Activated T-cell treated with anti-CD3 and anti-CD28 coated beads, Interleukin-2, amount 50 U/mL, for 24 hours (primary cell): ENCODE measurements at places on chromosomes 12 and 14.

GRCh38 chr12:90695415-90695814 lies 259.6 kb downstream of the CCER1 start:
- DNase-seq, result no peak

DNA sequence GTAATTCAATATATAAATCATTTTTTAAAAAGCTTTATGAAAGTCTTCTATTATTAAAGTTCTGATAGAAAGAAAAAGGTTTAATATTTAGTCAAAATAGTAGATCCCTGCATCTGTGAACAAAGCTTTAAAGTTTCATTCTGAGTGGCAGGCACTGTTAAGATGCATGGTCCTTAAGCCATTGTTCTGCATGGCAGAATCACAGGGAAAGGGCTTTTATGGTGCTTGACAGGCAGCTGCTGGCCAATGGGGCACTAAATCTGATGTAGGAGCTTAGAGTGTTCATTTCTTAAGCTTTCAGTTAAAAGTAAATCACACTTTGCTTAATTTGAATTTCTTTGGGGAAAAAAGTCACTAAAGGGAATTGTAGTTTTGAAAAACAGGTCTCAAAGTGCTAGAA lies 148.2 kb downstream of the PLEKHA5 start:
- no peak for DNase-seq

DNA sequence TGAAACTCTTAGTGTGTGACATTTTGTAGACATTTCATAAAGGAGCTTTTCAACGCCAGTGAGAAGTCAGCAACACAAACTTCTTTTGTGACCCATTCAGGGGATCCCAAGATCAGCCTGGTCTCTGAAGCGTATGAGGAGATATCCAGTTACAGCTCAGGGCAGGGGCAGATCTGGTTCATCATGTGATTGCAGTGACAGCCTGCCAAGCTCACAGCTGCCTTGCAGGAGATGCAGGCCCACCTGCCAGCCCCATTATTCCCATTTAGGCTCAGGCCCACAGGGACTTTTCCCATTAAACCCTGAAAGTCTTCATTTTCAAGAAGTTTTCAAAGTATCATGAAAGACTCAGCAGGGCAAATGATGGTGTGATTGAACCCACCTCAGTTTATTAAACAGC lies 38.3 kb downstream of the SRGAP1 start:
- DNase-seq, result no peak

DNA sequence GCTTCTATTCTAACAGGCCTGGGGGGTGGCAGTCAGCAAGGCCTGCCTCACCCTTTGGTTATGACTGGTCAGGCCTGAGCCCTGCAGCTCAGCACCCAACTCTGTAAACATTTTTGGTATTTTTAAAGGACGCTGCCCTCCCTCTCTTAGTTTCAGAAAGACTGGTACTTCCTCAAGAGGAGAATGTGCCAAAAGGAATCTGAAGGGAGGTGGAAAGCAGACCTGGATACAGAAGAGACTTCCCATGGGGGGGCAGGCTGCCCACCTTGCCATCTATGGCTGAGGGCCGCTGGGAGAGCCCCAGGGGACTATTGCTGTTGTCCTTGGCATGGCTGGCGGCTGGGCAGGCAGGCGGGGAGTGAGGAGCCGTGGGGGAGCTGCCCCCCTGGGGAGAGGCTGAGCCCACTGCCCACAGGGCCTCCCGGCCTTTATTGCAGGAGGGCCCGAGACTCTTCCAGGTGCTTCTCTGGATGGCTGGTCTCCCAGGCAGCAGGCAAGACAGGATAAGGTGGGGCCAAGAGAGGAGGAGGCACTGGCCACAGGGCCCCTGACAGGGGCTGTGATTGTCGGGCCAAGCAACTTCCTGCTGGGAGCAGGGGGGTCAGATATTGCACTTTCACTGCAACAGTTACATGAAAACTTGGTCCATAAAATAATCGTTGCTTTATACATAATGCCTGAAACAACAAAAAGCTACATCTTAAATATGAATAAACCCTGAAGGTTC lies 3.5 kb downstream of the ARL6IP4 start:
- DNase-seq, result no peak

- no peak for DNase-seq
Measured at GRCh38 chr14:20632448-20632830, 9.1 kb downstream of the OR6S1 start.

DNA sequence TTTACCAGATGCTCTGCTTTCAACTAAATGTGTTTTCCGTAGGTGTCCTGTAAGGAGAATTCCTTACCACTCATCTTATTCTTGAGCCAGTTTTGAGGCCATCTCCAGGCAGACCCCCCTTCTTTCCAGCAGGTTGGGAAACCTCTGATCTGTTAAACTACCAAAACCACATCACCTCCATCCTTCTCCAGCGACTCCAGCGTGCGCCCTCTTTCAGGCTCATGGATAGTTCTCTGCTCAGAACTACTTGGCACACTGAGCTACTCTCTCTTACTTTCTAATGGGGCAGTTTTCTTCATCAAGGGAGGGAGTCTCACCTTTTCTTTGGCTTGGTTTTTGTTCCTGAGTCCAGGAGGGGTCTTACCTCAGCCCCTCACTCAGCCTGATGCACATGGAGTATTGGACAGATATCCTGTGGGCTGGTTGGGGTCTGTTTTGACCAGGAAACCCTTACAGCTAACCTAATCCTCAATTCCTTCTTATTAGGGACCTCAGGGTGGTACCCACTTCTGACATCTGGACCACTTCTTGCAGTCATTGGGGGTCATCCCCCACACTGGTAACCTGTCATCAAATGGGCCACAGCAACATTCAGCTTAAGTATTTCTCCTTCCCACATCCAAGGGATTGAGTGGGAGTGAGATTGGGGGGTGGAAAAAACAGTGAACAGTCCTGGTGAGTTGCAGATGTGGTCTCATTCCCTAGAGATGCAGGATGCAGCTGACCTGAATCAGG lies 5.2 kb downstream of the DHRS2 start:
- no peak for DNase-seq

DNA sequence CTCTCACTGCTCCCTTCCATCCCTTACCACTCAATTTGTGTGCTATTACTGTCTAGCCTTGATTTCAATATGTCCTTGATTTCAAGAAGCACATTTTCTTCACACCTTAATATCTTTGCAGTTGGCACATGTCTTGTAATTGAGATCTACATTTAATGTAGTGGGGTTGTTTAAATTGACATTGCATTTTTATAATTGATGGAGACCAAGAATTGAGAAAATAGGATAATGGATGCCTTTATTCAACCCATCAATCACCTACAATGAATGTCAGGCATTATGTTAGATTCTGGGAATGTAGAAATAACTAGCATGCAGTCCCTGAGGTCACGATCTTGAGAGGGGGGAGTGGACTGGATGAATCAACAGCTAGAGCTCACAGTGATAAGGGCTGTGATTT lies 94.6 kb downstream of the SMOC1 start:
- no peak for DNase-seq

DNA sequence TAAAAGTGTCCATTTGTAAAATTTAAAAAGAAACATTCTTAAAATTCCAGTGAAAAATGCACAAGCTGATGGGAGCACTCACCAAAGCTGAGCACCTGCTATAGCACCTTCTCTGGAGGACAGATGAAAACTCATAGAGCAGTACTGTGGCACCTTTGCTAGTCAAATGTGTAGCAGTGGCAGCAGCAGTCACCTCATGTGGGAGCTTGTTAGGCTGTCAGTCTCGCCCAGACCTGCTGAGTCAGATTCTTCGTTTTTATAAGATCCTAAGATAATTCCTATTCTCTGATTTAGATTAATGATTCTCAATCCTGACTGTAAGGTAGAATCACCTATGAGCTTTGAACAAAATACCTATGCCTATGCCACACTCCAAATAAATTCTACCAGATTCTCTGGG lies 325.8 kb downstream of the RPL10L start:
- DNase-seq, result no peak

- DNase-seq, result peak; percentile 32
Measured at GRCh38 chr12:107131832-107132616, 38.7 kb upstream of the CRY1 start.

DNA sequence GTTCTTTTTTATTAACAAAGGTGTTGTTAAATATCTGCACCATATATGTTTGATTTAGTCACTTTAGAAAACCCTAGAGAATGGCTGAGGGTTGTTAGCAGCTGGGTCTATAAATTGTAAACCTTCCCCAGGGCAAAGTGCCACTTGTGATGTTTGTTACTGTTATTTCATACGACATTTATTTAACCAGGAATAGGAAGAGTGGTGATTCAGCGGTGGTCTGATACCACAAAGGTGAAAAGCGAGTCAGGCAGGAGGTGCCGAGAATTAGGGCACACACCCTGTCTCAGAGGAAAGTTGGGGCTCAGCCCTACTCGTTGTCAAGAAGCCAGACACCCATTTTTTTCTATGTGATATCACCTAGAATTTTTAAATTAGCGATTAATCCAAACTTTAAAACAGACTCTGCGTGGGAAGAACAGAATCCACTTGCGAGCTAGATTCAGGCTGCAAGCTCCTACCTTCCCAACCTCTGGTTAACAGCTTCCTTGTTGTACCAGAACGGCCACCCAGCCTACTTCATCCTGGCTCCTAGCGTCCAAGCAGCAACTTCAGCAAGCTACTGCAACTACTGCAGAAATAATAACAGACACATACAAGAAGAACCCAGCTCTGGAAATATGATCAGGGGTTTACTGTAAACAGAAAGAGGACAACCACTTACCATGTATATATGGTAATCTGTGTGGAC lies 126.7 kb downstream of the TMEM132D start:
- DNase-seq, result no peak

DNA sequence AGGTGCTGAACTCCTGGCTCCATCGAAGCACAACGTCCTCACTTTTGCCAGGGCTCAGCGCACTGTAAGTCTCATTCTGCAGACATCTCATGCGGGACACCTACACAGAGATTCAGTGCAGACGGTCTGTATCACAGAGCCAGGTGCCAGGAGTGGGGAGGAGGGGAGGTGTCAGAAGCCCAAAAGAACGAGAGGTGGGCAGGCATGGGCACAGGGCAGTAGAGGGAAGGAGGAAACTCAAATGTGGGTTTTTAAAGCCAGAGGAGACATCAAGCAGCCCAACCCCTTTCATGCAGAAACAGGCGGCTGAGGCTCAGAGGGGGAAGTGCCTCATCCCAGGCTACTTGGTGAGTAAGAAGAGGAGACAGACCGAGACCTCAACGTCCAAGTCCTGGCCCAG lies 2.5 kb upstream of the LPAR5 start:
- no peak for DNase-seq

- DNase-seq, result peak; percentile 43
Measured at GRCh38 chr12:45518291-45519235, 210.9 kb upstream of the ARID2 start.

- DNase-seq, result no peak
Measured at GRCh38 chr12:32457251-32458025, 58.1 kb downstream of the FGD4 start.

DNA sequence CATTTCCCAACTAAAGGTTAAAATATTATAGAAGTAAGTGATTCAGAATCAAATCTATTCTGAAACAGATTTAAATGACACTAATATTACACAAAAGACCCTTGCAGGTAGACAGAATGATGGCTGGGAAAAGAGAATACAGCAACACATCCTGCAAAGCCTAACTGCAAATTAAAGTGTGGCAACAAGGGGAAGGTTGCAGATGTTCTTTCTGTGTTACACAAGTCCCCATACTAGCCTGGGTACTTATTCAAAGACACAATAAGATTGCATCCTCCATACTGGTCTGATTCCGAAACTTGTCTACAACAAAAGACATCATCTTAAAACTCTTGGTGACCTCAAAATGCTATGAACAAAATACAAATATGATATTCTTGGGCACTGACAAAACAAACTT lies 50.5 kb downstream of the R3HDM2 start:
- DNase-seq, result no peak

GRCh38 chr12:5573390-5573789 lies 141.5 kb downstream of the NTF3 start:
- no peak for DNase-seq

DNA sequence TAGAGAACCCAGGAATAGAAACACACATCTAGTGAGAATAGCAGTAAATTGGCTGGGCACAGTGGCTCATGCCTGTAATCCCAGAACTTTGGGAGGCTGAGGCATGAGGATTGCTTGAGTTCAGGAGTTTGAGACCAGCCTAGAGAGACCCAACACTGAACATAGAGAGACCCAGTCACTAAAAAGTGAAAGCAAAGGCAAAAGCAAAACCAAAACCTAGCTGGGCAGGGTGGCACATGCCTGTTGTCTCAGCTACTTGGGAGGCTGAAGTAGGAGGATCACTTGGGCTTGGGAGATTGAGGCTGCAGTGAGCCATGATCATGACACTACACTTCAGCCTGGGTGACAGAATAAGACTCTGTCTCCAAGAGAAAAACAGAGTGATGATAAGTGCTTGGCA lies 37.5 kb upstream of the MIS18BP1 start:
- no peak for DNase-seq
